ENCODE measurements at places on chromosomes 5 and 9. TPM values are rescaled to one million over a fixed set of nuclear protein-coding genes. Genes with fewer than 3 reads are reported as not detected.

The DIRAS2 gene
- total RNA-seq: not detected

The MLANA gene
- not detected for total RNA-seq

DNA sequence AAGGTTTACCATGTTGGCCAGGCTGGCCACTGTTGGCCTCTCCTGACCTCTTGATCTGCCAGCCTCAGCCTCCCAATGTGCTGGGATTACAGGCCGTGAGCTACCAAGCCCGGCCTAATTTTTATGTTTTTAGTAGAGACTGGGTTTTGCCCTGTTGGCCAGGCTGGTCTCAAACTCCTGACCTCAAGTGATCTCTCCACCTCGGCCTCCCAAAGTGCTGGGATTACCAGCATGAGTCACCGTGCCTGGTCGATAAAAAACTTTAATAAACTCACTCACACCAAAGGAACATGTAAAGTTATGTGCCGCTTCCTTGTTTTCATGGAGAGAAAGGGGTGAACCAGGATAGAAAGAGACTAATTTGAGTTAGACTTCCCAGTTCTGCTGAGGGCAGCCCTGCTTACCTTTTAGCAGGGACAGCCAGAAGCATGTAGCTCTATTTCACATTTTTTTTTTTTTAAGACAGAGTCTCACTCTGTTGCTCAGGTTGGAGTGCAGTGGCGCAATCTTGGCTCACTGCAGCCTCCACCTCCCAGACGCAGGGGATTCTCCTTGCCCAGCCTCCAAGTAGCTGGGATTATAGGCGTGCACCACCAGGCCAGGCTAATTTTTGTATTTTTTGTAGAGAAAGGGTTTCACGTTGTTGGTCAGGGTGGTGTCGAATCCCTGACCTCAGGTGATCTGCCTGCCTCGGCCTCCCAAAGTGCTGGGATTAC is 11.4 kb upstream of the HAUS6 start:
- DNase-seq: no peak

The C9orf50 gene
- not detected for total RNA-seq

The IL4 gene
- 21.6 TPM for total RNA-seq

The RANBP3L gene
- total RNA-seq: not detected

- DNase-seq: no peak
Observed at GRCh38 chr9:23630488-23630887, 195.6 kb downstream of the ELAVL2 start.

The INSL4 gene
- total RNA-seq: not detected

DNA sequence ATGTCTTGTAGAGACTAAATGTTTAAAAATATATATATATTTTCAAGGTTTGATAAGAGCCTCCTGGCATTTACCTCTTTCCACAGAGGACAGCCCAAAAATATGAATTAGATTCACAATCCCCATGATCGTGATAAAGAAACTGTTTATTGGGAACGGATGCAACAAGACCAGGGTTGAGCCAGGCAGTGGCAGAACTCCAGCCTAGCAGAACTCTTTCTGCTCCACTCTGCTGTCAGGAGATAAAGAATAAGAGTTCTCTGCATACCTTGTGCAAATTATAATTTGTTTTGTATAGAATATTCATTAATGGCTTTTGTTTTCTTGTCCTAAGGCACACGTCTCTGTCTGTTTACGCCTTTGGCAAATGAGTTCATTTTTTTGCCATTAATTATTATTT is 472.2 kb downstream of the TUSC1 start:
- DNase-seq: no peak

The FGF1 gene
- not detected for total RNA-seq

GRCh38 chr5:154117050-154117449 is 73.5 kb upstream of the GALNT10 start:
- no peak for DNase-seq

DNA sequence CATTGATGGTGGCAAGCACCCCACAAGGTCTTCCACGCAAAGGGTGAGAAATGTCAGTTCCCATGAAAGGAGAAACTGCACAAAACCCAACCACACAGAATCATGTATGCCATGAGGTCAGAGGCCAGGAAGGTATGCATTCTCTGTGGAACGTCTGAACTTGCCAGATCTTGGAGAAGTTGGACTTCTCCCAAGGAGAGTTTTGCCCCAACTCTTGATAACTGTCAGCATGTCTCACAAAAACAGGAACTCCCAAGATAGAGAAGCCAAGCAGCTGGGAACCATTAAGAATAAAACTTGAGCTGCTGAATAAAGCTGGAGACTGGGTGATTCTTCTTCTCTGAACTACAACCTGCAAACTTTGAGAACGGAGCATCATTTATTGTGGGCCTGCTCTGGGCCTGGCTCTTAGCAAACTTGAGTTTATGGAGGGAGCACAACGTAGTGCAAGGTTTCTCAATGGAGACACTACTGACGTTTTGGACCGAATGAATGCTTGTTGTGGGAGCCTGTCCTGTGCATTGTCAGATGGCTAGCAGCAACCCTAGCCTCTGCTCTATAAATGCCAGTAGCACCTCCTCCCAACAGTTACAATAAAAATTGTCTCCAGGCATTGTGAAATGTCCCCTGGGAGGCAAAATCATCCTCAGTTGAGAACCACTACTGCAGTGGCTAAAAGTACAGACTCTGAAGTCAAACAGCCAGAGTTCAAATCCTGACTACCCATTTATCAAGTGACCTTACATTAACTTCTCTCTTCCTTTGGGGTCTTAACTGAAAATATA is 193.5 kb downstream of the ACTL7B start:
- DNase-seq: no peak

DNA sequence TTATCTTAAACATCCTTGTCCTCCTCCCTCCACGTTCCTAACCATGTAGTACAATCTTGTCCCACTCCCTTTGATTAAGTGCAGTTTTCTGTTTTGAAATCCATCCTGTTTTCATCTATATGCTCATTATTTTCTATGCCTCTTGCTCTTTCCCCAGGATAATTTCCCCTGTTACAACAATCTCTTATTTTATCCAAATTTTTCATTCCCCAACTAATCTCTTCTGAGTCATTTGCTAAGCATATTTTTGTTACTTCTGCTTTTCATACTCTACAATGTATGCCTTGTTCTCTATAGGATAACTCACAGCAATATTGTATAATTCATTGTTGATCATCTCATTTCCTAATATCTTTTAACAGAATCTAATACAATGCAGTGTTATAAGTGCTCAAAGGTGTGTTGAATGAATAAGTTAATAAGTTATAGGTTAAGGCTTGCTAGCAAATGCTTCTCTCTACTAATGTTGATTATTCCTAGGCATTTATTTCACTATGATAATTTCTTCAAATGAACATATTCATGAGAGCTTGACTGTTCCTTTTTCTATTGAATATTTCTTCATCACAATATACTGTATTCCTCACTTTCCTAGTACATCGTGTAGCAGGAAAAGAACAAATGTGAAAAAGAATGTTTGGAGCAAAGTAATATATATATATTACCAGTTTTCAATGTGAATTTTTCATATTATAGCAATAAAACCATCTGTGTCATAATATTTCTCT is 1.5 kb downstream of the OMD start:
- DNase-seq: no peak

DNA sequence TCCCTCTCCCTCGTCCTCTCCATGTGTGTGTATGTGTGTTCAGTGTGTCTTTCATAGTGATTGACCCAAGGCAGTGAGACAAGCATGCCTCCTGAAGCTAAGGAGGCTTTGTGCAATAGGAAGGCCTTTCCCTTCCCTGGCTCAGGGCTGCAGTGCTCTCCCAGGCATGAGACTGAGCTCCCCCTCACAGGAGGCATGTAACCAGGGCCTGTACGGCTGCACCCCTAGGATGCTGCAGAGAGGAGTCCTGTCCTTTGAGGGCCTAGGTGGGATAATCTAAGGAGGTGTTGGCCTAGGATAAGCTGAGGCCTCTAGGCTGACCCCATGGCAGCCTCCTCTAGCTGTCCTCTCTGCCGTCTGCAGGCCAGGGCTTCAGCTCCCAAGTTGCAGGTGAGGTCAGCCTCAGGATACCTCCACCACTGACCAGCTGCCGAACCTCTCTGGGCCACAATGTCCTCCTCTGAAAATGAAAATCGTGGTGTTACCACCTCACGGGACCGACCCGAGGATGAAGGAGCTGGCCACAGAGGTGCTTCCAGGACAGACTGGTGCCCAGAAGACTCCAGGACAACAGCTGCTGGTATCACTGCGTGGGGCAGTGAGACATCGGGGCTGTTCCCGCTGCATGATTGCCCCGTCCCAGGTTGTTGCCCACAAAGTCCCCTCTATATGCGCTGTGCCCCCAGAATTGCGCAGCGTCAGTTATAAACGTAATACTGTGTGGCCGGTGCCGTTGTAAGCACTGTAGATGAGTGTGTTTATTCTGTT is 129.6 kb downstream of the BARX1 start:
- no peak for DNase-seq

- no peak for DNase-seq
Observed at GRCh38 chr5:176673651-176674583, 26.6 kb downstream of the TSPAN17 start.

DNA sequence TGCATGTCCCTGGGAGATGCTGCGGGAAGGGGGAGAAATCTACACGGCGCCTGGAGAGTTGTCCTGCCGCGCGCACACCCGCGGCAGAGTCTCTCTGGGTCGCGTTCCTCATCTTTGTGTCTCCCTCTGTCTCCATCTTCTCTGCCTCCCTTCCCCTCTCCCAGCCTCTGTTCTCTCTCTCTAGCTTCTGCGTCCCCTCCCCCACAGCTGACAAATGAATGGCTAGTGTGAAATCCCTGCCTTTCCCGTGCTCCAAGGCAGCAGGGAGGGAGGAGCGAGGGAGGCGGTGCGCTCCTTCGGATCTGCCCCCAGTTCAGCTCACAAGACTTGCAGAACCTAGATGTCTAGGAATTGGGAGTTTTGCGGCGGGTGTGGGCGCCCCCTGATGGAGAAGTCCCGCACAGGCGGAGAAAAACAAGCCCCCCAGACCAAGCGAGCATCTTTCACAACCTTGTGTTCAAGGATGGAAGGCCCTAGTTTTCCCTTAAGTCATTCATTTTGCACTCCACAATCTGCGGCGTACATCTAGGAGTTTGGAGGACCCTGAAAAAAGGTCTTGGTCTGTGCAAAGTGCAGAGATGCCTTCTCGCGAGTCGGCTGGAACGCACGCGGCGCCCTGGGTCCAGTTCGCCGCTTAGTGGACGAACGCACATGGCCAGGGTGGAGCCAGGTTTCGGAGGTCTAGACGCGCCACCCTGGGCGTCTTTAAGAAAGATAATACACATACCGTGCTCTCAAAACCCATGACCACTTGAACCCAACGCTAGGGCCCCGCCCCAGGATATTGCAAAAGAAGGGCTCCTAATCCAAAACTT is 2.0 kb downstream of the VCAN start:
- DNase-seq: peak; percentile 38

DNA sequence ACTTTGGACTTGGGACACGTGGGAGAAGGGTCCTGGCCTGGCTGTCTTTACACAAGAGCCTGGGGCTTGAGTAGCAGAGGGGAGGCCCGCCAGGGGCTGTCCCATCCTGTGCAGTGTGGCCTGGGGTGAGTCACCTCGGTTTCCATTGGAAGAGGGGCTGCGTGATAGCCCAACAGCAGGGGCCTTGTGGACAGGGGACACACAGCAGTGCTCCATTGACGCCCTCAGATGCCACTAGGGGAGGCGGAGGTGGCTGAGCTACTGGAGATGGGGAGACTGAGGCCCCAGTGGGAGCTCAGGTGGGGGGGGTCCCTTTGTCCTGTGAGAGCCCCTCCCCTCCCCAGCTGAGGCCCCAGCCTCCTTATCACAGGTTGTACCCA is 50.0 kb upstream of the RNU6ATAC start:
- no peak for DNase-seq

GRCh38 chr5:138872841-138873465 is 2.2 kb downstream of the LRRTM2 start:
- DNase-seq: no peak

- no peak for DNase-seq
Observed at GRCh38 chr9:125888211-125888610, 141.0 kb downstream of the PBX3 start.

- no peak for DNase-seq
Observed at GRCh38 chr9:121645003-121645402, 6.4 kb upstream of the DAB2IP start.

The SLC4A9 gene
- not detected for total RNA-seq

GRCh38 chr9:86126998-86127972 is 27.9 kb upstream of the GOLM1 start:
- no peak for DNase-seq

GRCh38 chr9:129175825-129176633 is 2.0 kb downstream of the IER5L start:
- peak; percentile 72 for DNase-seq

DNA sequence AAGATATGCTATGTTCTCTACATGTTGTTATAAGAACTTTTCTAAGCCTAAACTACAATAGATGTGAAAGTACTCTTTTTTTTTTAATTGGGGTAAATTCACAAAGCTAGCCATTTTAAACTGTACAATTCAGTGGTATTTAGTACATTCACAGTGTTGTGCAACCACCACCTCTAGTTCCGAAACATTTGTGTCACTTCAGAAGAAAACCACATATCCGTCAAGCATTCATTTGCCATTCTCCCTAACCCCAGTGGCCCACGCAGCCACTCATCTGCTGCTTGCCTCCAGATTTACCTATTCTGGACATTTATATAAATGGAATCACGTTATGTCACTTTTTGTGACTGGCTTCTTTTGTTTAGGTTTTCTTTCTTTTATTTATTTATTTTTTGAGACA is 43.1 kb downstream of the SPTAN1 start:
- DNase-seq: no peak

DNA sequence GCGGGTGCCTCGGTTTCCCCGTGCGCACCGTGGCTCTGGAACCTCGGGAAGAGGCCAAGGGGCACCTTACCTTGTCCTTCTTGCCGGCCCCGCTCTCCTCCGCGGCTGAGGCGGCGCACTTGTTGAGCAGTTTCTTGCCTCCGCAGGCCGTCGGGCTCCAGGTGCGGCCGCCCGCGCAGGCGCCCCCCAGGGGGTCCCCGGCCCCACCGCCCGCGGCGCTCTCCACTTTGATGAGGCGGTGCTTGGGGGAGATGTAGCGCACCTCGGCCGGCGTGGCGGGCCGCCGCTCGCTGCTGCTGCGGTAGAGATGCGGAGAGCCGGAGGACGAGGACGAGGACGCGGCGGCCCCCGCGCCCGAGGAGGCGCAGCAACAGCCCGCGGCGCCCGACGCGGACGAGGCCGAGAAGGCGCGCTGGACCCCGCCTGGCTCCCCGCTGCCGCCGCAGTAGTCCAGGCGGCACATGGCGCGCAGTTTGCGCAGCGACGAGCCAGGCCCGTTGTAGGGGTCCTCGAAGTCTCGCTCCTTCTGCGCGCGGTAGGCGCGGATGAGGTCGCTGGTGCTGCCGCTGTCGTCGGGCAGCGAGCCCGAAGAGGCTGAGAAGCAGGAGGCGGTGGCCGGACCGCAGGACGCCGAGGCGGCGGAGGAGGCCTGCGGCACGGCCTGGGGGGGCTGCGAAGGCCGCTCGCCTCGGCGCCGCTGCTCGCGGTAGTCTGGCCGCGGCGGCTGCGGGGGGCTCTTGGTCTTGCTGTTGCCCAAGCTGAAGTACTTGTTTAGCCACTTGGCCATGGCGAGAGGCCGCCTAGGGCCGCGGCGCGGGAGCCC is 957 bp downstream of the SHB start:
- no peak for DNase-seq

The PDE6A gene
- total RNA-seq: not detected

The TAF11L14 gene
- total RNA-seq: not detected

- no peak for DNase-seq
Observed at GRCh38 chr5:92559781-92560180, 1021.2 kb downstream of the NR2F1-AS1 start.

The ELAVL2 gene
- total RNA-seq: not detected
